ENCODE measurements at places on chromosomes 7 and 10.

DNA sequence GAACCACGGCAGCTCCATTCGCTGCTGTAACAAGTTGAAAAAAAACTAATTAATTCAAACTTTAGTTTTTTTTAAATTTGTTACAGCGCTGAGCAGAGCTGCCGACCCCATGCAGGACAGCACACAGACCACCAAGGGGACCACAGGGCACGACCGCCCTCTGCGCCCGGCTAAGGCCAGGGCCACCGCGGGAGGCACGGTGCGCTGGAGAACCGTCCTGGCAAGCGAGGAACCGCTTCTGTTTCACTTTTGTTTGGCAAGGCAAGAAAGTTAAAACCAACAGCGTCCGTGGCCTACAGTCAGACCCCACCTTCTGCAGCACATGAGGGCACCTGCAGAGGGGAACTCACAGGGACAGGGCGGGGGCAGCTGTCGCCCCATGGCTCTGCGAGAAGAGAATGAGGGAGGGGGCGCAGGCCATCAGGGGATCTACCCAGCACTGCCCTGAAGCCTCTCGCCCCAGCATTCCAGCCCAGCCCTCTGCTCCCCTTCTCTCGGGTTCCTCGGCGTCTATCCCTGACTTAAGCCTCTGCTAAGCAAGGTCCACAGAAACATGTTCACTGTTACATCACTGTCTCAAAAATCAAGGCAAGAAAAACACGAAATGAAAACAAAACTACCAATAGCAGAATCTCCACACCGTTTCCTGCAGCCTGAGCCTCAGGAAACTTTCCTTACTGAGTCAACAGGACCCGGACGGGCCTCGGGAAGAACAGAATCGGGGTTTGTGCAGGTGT, 204.4 kb downstream of the DIP2C start:
- DNase-seq, result no peak

GRCh38 chr7:45514944-45515343, 59.2 kb upstream of the ADCY1 start:
- DNase-seq, result no peak

- peak; percentile 75 for DNase-seq
Observed at GRCh38 chr10:113153493-113154102, 203.6 kb downstream of the TCF7L2 start.

DNA sequence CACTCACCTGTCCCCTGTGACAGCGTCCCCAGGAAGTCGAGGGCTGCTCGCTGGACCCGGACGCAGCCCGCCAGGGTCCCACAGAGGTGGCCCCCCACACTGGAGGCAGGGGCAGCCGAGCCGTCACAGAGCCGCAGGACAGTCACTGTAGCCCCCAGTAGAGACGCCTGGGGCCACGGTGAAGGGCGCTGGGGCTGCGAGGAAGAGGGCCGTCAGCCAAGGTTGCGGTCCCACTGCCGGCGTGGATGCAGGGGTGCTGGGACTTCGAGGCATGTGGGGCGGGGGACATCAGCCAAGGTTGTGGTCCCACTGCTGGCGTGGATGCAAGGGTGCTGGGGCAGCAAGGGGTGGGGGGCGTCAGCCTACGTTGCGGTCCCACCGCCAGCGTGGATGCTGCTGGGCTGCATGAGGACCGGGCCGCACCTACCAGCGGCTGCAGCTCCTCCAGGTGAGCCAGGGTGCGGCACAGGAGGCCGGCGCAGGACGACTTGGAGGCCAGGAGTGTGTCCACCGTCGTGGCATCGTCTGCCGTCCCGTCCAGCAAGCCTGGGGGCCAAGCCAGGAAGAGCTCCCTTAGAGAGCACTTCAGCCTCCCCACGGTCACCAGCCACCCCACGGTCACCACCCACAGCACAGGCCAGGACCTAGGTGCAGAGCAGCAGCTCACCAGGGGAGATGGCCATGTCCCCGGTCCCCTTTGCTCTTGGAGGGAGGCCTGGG, 13.9 kb downstream of the BRAT1 start:
- DNase-seq, result no peak

- DNase-seq, result no peak
Observed at GRCh38 chr7:134632937-134633540, 13.6 kb upstream of the BPGM start.

DNA sequence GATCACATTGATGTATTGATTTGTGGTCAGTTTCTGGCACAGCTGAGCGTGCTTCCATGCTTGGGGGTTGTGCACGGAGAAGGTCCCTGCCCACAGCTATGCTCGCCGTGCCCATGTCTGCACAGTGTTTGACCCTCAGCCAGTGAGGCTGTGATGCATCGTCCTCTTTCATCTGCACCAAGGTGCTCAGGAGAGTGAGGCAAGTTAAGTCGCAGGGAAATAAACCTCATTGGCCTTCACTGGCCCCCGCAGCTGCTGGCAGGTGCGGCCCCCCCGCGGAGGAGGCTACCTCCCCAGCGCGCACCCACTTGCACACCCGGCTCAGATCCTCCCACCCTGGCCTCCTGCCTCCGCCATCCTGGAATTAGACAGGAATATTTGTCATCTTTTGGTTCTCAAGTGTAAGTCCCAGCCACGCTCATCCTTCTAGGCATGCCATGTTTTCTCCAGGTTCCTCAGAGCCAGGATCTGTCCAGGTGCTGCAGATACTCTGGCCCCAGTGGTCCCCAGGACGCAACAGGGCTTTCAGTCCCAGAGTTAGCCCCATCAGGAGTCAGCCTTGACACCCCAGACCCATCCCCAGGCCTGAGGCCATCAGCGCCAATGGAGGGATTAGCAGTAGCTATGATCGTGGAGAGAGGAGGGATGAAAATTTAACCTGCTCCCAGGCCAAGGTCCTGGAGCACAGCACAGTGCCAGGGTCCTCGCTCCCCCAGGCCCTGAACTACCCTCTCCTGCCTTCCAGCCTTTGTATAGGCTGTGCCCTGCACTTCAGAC, 93.7 kb downstream of the OAT start:
- no peak for DNase-seq

GRCh38 chr10:6667679-6668270, 87.7 kb upstream of the PRKCQ start:
- DNase-seq, result peak; percentile 21

DNA sequence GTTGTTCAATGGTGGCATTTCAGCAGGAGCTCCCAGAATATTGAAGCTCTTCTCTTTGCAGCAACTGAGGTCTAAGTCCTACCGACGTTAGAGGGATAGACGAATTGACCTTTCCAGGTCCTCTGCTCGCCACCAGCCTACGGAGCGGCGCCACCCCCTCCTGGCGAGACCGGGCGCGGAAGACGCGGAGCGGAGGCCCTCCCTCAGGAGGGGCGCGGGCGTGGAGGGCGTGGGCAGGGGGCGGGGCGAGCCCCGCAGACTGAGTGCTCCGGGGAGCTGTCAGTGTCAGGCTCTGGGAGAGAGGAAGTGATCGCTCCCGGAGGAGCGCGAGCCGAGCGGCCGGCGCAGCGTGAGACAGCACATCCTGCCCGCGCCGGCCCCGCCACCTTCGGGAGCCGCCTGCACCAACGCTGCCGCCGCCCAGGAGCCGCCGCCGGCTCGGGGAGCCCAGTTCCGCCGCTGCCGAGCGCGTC, at the start of gene DYNC1I1:
Gene DYNC1I1 (plus strand): TSS at position 257 of the 473 bp plus-strand sequence. CDS start 32,176 bp downstream, outside the sequence.
- peak; percentile 73 for DNase-seq

DNA sequence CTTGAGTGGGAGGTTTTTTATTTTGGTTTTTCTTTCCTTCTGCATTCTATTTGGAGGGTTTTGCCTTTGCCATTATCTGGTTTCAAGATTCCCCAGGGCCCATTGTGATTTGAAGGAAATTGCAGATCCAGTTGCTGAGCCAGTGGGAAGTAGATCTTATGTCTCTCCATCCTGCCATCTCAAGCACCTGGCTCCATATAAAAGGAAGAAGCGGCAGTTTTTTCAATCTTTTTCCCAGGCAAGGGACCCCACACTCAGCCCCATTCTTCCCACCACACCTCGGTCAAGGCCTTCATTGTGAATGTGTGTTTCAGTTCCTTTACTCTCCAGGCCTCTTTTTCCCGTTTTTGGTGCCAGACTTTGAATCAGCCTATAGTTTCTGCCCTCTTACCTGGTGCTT, 95.8 kb downstream of the MYO3A start:
- no peak for DNase-seq

GRCh38 chr10:102118867-102119266, 1.3 kb downstream of the LDB1 start:
- DNase-seq, result peak; percentile 55

All from umbilical cord (tissue), 2 donors.